AG04450 (cell line): ENCODE measurements at places on chromosomes 3 and 15.

GRCh38 chr3:3782457-3782856 lies 16.8 kb upstream of the LRRN1 start:
- DNase-seq: no peak

DNA sequence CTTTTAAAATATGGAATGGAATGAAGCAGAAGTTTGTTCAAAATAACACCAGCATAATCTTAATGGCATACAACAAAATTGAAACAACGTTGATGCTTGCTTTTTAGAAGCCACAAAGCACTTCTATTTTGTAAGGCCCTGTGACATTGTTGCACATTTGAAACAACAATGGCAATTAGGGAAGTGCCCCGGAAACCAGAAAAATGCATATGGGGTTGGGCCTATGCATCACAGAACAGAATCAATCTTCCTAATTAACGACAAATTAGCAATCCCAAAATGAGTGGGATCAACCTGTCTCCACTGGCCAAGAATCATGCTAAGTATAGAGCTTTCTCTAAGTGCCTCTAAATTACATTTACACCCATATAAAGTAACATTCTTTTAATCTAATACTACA lies 168.9 kb downstream of the MEIS2 start:
- DNase-seq: no peak

GRCh38 chr15:68231102-68231818 lies 1.7 kb upstream of the CLN6 start:
- DNase-seq: no peak

GRCh38 chr3:126394179-126394976 lies at the start of gene CFAP100:
TSS of gene CFAP100 (plus strand) at chr3:126394909. CDS start at chr3:126396001, 1,092 bp downstream.
- no peak for DNase-seq

GRCh38 chr3:167852216-167852615 lies 116.7 kb downstream of the SERPINI1 start:
- no peak for DNase-seq

DNA sequence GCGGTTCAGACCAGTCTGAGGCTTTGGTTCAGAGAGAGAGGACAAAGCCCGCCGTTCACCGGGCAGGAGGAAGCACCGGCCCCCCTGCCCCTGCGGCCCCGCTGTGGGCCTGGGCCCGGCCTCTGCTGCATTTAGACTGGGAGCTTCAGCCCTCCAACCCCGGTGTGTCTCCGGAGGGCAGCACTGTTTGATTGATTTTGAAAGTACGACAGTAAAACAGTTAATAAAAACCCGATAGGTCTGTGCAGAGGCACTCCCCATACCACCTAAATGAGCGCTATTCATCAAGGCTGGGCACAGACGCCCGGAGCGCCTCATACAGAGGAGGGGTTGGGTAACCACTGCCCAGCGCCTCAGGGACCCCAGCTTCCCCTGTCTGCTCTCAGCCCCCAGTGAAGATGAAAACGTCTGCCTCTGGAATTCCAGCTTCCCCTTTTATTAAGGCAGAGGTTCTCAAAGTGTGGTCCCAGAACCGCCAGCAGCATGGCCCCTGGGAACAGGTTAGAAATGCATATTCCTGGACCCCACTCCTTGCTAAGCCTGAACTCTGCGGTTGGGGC lies 256.7 kb upstream of the TLE3 start:
- DNase-seq: no peak

DNA sequence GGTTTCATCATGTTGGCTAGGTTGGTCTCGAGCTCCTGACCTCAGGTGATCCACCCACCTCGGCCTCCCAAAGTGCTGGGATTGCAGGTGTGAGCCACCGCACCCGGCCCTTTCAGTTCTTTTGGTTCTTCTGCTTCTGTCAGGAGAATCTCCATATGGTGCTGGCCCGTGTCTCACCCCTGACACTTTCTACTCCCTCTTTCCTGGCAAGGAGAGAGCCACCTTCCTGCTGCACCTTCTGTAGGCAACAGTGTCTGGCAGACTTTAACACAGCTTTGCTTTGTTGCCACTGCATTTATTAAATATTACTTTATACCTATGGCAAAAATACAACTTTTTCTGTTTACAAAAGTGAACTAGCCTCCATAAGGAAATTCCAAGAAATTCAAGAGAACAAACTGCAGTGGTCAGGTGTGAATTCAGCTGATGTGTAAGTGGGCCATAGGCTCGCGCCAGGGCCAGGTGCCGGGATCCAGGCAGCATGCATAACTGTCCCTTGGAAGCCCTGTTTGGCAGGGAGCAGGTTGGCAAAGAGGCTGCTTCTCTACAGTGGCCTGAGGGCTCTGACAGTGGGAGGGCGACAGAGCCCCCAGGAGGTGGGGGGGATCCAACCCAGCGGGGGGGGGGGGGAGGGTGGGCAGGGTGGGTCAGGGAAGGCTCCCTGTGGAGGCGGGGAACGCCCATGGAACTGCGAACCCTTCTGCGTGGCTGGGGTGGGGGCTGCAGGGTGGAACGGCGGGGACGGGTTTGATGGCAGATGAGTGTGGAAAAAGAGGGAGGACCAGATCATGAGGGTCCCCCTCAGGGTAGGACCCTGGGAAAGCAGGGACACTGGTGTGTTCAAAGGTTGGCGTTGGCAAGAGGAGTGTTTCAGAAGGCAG lies 21.1 kb downstream of the CTSH start:
- DNase-seq: no peak

DNA sequence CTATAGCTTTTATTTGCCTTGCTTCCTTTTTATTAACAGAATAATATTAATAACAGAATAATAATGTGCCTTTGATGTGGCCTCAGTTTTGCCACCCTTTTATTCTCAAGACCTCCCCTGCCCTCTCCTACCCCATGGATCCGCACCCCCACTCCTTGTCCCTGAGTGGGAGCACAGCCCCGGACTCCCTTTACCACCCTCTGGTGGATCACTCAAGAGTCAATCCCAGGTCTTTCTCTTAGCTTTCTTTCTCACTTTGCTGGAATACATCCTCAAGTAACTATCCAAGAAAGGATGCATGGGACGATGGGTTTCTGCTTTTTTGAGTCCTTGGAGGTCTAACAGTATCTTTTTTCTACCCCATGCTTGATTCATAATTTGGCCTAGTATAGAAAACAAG lies 63.4 kb downstream of the KLF13 start:
- no peak for DNase-seq

DNA sequence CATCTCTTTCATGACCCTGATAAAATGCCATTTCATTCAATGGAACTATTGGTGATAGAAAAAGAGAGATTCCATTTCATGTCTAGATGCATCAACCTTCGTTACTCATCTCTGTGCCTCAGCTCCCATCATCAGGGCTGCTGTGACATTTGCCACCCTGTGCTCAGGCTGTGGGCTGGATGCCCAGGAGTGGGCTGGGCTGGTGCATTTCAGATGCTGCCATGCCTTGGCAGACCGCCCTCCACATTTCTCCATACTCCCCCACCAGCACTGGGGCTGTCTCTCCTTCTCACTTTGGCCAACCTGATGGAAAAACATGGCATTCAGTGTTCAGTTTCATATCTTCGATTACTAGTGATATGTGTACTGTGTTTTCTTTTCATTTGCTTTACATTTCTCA lies 59.1 kb downstream of the DNASE1L3 start:
- no peak for DNase-seq

DNA sequence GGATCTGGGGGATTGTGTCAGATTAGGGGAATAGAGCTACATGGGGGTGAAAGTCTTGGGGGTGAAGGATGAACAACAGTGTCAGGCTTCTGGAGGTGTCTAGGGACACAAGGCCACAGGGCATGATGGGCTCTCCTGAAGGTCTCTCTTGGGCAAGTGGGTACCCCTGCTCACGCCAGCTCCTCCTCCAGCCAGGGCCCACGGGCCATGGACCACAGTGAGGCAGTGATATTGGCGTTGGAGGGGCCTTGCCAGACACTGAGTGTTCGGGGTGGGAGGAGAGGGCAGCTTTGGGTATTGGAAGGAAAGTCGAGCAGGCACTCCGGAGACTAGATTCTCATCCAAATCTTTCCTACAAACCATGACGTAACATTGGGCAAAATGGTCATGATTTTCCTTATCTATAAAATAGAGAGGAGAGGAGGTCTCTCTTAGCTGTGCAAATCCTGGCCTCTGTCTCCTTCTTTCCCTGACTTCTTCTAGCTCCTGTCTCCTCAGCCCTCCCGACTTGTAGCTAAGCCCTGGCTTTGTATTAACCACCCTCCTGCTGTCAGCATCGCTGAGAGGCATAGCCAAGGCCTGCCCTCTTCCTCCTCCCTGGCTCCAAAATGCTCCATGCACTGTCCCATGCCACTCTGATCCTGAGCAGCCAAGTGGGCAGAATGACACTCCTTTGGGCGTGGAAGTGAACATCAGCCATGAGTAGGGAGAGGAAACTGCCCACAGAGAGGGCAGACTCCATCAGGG lies 24.0 kb upstream of the SRP14 start:
- DNase-seq: no peak
